ENCODE measurements at places on chromosomes 5 and 9.

- peak; percentile 68 for DNase-seq
Observed at GRCh38 chr5:80255431-80255810, 427 bp downstream of the SERINC5 start.

DNA sequence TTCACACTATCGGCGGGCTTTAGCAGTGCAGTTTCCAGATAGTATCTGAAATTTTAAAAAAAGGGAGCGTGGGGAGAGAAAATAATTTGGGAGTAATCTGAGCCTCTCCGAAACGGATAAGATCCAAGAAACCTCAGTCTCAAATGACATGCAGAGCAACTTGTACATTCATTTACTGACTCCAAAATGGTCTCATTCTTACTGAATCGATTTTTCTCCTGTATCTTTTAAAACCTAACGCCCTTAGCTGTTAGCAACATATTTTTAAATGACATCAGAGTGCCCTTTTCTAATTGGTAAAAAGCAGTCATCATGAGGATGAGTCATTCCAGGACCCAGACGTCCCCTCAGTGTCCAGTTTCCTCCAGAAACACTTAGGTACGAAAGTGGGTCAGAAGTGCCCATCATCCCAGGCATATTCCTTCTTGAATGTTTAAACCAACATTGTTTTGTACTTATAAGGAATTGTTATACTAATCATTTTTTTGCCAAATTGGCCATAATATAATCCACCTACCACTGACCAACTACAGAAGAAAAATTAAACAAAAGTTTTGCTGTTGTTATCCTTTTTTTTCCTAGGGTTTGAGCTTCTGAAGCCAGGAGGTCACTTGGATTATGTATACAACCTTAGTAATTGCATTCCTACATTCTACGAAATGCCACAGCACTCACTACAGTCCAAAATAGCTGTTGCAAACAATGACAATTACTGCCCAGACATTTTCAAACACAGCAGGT, 354.4 kb downstream of the ADAMTS6 start:
- no peak for DNase-seq

DNA sequence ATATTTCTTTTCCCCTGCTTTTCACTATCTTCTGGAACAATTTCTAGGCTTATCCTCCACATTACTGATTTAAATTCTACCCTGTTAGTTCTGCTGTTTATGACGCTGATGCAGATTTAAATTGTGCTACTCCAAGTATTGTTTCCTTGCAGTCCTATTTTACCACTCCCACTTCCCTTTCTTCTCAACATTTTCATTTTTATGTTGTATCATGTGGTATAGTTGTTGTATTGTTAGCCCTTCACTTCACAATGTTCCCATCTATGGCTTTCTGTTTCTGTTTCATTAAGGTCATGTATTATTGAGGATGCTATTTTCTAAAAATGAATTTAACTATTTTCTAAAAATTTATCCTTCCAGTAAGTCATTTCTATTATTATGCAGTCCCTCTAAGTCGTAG, 254.4 kb downstream of the NDUFS4 start:
- no peak for DNase-seq

GRCh38 chr9:20264896-20265295, 357.4 kb downstream of the MLLT3 start:
- no peak for DNase-seq

DNA sequence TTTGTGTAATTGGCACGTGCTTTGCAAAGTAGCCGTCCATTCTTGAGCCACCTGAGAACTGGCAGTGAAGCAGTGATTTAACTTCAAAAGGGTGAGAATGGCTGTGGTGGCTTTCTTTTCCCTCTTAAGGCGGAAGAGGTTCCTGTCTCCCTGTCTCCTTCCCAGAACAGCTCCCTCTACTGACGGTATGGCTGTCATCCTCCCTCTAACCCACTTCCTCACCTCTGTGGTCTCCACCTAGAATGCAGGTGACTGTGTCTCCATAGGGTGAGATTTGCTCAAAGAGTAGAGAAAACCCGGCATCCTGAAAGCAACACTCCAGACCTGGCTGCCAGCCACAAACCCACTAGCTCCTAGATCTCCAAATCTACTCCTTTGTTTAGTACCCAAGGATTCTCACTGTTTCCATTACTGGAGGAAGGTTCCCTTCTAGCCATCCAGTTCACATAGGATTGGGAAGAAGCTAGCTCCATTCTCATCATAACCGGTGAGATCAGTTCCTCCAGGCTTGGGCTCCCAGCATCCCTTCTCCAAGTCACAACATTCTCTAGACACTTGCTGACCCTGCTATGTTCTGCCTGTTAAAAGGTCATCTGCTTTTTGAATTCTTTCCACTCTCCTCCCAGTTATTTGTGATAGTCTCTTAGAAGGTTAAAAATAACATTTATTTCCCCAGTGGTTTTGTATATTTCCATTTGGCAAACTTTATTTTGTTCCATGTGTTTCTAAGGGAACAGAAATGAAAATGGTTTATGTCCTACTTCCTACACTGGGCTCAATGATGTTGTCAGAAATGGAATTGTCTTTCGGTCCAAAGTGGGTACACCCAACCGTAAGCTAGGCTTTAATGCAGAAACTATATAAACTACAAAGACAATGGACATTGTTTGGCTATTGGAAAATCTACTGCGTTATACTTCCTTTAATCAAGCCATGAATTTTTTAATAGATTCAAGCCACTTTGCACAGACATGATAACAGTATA, 269.4 kb downstream of the CWC27 start:
- peak; percentile 13 for DNase-seq

DNA sequence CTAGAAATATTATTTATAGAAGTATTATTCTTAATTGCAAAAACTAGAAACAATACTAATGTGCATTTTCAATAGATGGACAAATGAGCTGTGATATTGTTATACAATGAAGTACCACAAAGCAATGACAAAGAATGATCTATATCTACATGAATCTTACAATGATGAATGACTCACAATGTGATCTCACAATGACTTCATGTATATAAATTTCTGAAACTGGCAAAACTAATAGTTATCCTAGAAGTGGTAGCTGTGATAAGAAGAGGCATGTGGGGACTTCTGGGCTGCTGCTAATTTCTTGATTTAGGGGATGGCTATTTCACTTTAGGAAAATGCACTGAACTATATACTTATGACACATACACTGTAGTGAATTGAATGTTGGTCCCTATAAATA, 396.0 kb upstream of the ZNF608 start:
- DNase-seq, result no peak

DNA sequence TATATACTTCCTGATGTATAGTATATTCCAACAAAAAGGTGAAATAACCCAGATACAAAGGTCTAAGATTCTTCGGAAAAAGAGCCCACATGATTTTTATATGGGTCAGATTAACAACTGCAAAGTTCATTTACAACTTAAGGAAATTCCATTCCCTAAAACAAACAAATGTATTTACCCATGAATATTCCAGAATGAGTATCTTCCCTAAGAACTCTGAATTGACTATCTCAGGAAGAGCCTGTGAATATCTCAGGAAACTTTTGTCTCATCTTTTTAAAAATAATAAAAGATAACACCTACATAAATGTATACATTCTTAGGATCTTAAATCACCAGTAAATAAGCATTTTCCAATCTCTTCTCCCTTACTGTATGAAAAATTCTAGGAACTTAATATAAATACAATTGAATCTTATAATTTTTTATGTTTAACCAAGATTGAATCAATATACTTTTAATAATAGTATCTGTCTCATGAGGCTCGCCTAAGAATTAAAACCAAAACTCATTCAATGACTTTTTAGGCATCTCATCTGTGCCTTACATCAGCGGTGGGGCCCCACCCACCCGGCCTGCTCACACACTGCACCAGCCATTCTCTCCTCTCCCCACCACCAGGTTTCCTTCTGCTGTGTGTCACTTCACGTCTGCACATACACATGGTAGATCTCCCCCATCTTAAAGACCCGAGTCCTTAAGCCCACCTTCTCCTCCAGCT, 78.1 kb downstream of the RAPGEF1 start:
- no peak for DNase-seq

GRCh38 chr9:121246821-121247561, 21.0 kb upstream of the GSN start:
- DNase-seq, result peak; percentile 91

DNA sequence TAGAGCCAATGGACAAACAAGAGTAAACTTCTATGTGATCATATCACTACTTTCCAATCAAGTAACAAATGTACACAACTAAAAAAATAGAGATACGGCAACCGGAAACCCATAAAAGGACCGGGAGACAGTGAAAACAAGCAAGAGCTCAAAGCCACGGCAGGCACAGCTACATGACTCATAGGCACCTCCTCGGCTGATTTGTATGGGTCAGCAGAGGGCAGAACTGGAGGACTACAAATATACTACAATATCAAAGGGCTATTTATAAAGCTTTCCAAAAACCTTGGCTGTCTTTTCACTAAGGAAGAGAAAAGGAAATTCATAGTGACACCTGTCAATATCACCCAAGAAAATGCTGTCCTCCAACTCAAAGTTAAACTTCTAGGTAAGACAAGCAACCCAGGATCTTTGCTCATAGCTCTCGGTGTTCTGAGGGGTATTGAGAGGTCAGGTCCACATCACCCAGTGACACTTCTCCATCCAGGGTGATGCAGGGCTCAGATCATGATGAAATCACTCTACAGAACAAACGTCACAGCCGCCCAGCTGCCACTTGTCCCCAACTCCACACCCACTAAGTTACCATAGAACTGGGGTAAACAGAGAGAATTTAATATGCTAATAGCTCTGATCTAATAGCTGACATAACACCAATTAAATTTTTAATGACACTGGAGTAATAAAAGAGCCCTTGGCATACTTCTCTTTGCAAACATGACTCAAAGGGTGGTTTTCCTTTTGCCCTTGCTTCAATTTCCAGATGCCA, 41.3 kb downstream of the PFDN1 start:
- peak; percentile 80 for DNase-seq

- DNase-seq, result peak; percentile 35
Observed at GRCh38 chr5:135921388-135921787, 25.7 kb upstream of the IL9 start.

DNA sequence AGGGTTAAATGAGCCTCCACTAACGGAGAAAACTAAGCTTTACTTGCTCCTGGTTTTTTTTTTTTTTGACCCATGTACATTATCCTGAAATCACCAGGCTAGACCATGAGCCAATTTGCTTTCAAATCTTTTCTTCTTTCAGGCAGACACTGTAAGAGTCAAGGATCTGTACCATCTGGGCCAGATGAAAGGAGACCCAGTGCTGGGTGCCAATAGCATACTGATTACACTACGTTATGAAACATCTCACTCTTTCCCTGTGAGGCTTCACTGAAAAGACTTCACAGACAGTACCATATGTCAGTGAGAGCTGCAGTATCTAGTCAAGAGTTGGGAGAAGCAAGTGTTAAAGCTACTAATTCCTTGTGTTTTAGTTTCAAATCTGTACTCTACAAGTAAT, 161.2 kb upstream of the PTPRD start:
- no peak for DNase-seq

- DNase-seq, result no peak
Observed at GRCh38 chr5:132008163-132008473, 3.3 kb downstream of the ACSL6 start.

DNA sequence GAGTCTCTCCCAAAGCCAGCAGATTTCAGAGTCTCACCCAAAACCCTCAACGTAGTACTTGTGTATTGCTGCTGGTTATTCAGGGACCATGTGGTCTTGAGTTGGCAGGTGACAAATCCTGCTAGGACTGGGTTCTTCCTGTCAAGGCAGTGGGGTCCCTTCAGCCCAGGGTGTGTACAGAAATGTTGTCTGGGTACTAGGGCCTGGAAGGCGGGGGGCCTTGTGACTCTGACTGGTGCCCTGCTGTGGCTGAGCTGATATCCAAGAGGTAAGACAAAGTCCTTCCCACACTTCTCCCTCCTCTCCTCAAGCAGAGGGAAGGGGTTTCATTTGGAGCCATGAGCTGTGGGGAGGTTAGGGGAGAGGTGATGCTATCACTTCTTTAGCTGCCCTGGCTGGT, 58.8 kb downstream of the GABRA6 start:
- DNase-seq, result no peak

DNA sequence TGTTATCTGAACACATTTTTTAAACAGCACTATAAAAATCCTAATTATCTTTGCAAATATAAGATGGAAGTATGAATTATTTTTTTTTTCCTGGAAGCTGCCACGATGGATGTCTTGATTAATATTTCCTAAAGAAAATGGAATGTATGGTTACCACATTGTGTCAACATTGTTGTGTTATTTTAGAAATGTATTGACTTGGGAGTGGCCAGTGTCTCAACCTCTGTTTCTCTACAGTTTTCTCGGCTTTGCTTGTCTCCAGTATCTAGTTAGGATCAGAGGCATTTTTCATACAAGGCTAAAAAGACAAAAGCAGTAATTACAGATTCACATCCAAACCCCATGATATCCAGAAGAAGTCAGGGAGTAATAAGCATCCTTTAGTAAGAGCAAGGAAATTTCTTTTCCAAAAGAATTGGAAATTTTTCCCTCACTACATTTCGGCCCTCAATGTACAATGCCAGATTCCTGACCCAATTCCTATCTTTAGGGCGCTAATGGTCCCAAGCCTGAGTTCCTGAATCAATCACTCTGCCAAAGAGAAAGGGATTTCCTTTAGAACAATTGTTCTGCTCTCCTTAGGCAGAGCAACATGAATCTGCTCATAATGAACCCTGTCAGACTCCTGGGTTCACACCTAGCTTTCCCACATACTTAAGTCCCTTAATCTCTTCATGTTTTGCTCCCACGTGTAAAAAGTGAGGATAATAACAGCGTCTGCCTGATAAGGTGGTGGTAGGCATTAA, 111.7 kb downstream of the EDIL3 start:
- no peak for DNase-seq

DNA sequence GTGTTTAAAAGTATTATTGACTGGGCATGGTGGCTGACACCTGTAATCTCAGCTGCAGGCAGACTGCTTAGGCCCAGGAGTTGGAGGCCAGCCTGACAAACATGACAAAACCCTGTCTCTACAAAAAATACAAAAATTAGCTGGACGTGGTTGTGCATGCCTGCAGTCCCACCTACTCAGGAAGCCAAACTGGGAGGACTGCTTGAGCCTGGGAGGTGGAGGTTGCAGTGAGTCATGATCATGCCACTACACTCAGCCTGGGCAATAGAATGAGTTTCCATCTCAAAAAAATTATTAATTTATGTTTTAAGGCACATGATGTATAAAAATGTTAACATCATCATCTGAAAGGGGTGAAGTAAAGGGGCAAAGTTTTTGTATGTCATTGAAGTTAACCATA, 49.7 kb upstream of the FNIP1 start:
- no peak for DNase-seq

DNA sequence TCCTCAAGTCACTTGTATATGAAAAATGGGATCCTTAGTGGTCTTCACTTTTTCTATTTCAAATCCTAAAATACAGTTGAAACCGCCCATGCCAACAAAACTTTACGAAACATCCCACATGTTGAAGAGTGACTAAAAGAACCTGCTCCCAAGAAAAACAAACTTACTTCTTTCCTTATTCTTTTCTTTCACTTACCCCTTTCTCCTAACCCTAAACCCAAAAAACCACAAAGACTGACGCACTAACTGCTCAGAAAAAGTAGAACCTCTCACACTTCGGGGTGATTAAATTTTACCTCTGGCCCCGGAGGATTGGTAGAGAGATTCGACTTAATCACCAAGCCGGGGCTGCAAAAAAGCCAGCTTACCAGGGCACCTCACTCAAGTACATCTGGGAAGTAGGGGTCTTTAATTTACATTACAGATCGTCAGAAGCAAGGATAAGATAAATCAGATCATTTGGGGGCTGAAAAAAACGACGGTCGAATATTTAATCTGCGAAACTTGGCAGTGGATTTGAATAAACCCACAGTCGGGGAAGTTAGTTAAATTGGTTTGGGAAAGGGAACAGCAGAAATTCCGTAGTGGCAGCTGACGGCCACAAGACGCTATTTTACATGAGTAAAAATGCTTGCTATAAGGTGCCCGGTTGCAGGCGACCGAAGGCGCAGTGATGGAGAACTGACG, 1.3 kb downstream of the CDO1 start:
- DNase-seq, result no peak

GRCh38 chr5:120454094-120454798, 9.9 kb upstream of the PRR16 start:
- DNase-seq, result no peak
